RWPE1 (cell line): ENCODE measurements at places on chromosomes 3 and 15.

DNA sequence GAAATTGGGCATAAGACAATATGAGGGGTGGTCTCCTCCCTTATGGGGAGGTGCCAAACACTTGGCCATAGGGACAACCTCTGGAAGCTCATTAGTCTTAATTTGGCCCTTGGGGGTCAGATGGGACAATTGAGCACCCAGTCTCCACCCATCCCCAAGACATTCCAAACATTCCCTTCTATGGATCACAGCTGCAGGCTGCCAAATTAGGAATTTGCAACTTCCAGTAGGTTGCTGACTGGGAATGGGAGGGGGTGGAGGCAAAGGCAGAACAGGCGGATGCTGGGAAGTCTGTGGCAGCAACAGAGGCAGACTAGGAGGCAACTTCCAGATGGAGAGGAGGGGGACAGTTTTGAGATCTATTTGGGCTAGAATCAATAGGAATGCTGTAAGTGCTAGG, 1.4 kb upstream of the PDHB start:
- peak; percentile 75 for DNase-seq

DNA sequence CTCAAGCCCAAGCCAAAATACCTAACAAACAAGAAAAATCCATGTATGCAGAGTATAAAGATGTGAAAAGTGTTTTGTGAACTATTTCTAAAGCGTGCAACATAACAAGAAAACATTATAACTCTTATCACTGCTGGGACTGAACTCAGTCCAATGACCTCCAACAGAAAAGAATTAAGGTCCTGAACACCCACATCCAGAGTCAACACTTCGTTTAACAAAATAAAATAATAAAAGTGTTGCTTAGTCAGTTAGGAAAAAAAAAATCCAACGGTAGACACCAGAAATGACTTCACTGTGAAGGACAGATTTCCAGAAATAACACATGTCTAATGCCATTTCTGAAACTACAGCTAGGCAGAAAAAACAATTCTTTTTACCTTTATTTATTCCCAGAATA, 28.0 kb downstream of the MB21D2 start:
- DNase-seq, result no peak

- DNase-seq, result no peak
Measured at GRCh38 chr3:142013326-142013980, 135.9 kb downstream of the TFDP2 start.

GRCh38 chr15:92655178-92655995, at the start of gene FAM174B:
Gene FAM174B, minus strand, starts transcription at chr15:92655775.
- no peak for DNase-seq

- peak; percentile 60 for DNase-seq
Measured at GRCh38 chr3:152120601-152121269, 148.0 kb upstream of the MBNL1 start.

GRCh38 chr3:101819649-101820206, 29.6 kb upstream of the NFKBIZ start:
- DNase-seq, result no peak

GRCh38 chr3:49658711-49659110, 15.4 kb upstream of the APEH start:
- DNase-seq, result no peak

- peak; percentile 76 for DNase-seq
Measured at GRCh38 chr15:31215490-31216214, 111.0 kb upstream of the KLF13 start.

DNA sequence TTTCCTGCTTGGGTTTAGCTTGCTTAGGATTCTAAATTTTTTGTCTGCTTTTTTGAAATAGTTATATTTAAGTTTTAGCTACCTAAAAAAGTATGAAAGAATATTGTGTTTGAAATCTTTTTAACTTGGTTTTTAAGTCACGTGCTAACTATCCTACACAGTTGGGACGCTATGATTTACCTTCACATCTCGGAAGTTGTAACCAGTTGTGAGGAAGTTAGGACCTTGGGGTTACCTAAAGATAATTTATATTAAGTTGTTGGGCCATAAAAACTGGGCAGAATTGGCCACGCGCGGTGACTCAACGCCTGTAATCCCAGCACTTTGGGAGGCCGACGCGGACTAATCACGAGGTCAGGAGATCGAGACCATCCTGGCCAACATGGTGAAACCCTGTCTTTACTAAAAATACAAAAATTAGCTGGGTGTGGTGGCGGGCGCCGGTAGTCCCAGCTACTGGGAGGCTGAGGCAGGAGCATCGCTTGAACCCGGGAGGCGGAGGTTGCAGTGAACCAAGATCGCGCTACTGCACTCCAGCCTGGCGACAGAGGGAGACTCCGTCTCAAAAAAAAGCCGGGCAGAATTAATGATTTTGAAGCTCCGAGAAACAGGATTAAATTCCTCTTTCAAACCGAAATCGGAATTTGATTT, 1.0 kb downstream of the ZFAND6 start:
- peak; percentile 25 for DNase-seq

DNA sequence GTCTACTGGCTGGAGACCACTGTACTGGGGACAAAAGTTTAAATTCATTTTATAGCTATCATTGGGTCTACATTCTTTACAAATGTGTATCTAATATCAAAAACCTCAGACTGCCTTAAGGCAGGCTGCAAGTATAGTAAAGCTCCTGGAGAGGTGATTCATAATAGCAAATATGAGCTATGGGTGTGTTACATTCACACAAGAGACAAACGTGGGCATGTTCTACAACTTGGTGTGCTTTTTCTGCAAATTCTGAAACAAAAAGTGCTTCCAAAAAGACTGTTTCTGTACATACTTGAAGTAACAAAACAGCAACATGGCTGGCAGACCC, 1101.4 kb downstream of the ROBO1 start:
- peak; percentile 32 for DNase-seq

DNA sequence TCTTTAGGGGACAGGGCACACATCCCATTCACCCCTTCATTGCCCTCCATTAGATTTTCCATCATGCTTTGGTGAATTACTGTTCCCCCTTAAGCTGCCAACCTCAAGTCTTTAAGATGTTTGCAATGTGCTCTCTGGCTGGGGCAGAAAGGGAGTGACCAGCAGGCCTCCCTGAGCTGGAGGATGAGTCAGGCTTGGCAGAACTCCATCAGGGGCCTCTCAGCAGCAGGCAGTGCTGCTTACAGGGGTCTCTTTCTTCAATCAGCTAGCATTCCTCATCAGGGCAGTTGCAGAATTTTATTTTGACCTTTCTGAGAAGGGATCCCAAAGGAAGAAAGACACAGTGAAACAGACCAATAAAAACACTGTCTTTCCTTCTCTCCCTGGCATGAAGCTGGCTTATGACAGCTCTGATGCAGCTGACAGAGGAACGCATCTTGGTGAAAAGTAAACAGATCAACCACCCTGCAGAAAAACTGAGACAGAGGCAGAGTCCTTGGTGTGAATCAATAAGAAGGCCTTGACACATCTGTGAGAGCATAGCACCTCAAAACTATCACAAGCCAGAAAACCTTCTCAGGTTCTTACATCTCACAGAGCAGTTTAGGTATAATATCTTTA, 88.7 kb upstream of the MRPL3 start:
- DNase-seq, result no peak

GRCh38 chr3:120275618-120276017, 9.4 kb downstream of the GPR156 start:
- no peak for DNase-seq
